CD4-positive, alpha-beta T cell treated with Interferon alpha-2 for 1 hour (primary cell): ENCODE measurements at places on chromosomes 5 and 9.
A peak's percentile ranks its signal among the peaks of the same experiment; 100 is the strongest.

- no peak for DNase-seq
Observed at GRCh38 chr9:125442452-125442851, 180.8 kb downstream of the GAPVD1 start.

DNA sequence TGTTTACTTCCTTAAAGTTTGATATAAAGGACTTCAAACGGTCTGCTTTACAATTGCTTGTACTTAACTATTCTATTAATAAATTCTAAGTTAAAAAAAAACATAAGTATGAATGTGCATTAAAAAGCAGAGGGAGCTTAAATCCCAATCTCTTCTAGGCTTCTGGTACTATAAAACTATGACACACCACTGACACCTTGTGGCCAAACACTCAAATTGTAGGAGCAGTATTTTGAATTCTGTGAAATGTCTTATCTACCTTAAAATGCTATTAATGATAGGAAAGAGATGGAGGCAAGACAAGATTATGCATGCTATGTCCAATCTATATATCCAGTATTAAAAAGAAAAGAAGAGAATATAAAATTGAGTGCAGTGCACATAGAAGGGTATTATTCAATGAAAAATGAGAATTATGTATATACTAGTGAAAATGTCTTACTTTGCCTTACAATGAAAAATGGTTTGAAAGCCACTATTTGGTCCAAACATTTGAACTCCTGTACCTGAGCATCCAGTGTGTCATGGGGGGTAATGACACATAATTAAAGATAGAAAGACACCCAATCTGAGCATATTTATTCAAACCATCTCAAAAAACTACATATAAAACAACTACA lies 87.6 kb downstream of the ERP44 start:
- DNase-seq: peak; percentile 68

DNA sequence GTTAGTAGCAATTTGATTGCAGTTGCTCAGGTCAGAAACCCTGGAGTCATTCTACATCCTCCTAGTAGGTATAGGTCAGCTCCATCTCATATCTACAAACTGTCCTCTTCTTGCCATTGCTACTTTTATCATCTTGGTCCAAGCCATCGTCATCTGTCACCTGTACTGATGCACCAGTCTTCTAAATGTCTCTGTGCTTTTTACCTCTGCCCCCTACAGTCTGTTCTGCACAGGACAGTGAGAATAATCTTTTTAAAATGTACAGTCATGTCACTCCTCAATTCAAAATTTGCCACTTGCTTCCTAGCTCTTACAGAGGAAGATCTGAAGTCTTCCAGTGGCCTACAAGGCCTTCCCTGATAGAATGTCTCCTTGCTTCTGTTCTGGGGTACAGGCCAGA lies 6.8 kb downstream of the NNT start:
- no peak for DNase-seq

DNA sequence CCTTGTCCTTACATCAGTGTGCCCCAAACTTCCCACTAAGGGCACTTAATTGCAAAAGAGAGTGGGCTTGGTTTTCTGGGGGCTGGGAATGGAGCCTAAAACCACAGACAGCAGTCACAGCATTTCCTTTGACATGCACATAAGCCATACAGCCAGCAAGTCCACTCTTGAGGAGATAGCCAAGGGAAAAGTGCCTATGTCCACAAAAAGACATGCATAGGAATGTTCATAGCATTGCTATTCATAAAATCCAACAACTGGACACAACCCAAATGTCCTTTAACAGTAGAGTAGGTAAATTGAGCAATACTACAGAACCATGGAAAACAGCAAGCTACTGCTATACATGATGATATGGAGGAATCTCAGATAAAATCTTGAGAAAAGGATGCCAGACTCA lies 11.7 kb upstream of the FAT2 start:
- DNase-seq: no peak

DNA sequence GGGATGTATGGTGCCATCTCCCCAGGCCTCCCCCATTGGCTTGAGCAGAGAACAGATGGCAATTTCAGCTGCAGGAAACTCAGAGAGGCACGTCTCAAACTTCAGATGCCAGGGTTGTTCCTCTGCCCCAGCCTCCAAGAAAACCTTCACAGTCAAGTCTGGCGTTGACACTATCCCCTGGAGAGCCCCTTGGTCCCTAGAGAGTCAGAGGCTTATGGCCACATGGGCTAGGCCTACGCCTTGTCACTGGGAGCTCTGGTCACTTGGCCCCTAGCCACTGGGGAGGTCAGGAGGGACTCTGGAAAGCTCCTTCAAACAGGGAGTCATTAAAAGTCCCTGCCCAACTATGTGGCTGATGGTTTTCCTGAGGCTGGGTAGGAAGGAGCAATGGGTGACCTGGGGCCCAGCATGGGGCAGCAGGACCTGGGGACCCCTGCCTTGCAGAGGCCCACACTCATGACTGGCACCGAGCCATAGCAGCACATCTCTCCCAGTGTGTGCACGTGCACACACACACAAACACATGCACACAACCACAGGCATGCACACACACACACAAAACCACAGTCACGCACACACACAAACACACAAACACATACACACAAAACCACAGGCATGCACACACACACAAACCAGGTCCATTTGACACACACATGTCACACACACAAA lies 144.2 kb downstream of the GADD45G start:
- no peak for DNase-seq

DNA sequence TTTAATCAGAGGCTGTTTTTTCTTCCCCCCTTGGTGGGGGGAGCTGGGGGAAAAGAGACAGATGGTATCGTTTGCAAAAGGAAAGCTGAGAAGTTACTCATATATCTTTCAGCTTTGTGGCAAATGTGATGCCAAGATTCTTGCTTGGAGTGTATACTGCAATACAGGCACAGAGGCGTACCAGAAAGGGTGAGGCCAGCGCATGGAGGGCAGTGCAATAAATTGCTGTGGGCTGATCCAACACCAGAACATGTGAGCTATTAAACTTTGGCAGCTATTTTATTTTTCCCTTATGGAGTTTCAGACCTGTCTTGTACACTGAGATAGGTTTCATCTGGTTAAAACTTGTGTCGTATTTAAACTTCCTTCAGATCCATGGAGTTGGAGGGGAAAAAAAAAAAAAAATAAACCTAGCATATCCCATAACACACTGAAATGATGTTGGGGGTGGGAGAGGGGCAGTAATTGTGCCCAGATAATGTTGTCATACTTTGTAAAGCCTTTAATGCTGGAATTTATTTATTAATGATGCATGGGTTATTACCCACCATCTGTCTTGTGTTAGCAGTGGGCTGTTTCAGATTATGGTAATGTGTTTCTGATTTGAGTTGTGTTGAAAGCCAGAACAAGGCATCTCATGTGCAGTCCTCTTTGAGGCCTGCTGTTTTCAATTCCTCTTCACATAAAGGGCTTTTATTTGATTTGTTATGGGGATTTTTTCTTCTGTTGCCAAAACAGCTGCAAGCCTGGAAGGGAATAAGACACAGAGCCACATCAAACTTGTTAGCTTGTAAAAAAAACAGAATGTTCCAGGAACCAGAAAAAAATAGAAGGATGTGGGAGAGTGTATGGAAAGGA lies 891.3 kb downstream of the TLE1 start:
- no peak for DNase-seq

- DNase-seq: peak; percentile 10
Observed at GRCh38 chr5:317086-317811, 4.3 kb upstream of the AHRR start.

DNA sequence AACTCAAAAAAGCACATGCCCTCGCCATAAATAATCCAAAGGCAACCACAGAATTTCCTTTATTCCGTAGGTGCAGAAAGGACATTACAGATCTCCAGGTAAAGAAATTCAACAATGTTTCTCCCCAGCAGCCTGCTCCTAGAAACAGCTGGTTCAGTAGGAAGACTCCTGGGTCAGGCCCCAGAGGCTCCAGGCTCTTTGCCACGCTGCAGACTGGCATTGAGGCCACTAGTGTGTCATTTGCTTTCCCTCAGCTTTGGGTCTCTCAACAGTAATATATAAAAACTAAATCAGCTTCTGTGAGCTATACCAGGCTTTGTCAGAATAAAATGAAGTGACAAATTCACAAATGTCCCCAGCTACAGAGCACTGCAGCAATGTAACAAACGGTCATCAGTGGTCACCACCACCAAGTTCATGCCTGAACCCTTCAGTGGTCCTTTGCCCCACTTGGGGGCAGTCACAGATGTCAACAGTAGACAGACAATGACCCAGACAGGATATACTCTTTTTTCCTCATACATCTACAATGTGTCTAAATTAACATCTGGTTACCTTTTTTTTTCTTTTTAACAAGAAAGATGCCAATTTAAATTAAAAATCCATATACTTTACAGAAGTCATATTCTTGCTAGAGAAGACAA lies 93.5 kb downstream of the MARCHF3 start:
- no peak for DNase-seq

DNA sequence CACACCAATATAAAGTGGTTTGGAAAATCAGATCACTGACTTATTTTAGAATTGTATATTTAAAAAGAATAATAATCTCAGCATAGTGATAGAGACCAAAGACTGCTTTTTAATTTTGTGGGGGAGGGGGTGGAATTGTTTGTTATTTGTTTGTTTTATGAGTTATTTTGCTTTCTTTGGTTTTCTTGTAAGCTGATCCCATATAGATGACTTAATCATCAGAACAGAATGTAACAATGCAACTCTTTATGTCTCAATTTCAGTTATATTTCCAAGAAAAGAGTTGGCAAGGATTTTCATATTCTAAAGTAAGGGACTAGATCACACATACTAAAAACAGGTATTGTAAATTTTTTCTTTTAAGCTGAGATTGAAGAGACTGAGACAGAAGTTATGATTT lies 984.9 kb downstream of the TLE4 start:
- DNase-seq: no peak

DNA sequence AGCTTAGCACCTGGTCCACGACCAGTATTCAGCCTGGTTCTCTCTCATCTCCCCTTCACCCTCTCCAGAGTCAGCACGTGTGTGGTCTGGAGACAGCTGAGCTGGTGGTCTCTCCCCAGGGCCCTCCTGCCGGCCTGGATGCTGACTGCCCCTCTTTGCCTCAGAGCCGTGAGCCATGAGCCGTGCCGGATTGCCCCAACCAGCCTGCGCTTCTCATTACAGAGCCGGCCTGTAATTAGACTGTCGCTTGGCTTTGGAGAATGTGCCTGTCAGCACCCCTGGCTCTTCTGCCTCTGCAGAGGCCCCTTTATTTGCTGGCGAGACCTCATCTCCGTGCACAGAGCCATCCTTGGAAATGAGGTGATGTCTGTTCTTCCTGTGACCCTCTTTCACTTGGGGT lies 118.7 kb upstream of the BOD1 start:
- no peak for DNase-seq

- no peak for DNase-seq
Observed at GRCh38 chr5:111211341-111211740, 12.8 kb upstream of the CAMK4 start.

DNA sequence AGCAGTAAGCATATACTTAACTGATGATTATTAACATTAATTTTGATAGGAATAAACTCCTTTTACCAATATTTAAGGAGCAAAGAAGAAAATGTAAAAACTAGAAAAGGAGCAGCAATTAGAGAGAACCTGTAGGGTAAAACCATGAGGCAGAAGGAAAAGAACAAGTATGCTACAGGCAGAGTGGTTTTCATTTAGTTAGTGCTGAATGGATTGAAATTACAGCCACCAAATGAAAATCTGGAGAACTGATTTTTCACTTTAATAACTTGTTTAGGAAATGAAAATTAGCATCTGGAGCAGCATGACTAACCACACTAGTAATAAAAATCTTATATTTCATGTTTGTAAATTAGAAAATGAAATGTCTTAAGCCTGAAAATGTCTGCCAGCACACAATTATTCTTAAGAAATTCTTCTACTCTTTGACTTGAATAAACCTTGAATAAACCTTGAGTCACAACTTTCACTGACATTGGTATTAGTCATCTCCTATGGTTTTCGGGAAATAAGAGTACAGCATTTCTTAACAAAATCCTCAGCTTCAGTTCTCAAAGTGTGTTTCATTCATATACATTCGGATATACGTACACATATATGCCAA lies 1504.9 kb upstream of the C9orf72 start:
- no peak for DNase-seq

GRCh38 chr5:158463938-158464337 lies 605.0 kb upstream of the CLINT1 start:
- DNase-seq: no peak
